ENCODE measurements at places on chromosomes 2 and 18.

- no peak for DNase-seq
Measured at GRCh38 chr2:236162031-236162845, 5.9 kb downstream of the GBX2 start.

DNA sequence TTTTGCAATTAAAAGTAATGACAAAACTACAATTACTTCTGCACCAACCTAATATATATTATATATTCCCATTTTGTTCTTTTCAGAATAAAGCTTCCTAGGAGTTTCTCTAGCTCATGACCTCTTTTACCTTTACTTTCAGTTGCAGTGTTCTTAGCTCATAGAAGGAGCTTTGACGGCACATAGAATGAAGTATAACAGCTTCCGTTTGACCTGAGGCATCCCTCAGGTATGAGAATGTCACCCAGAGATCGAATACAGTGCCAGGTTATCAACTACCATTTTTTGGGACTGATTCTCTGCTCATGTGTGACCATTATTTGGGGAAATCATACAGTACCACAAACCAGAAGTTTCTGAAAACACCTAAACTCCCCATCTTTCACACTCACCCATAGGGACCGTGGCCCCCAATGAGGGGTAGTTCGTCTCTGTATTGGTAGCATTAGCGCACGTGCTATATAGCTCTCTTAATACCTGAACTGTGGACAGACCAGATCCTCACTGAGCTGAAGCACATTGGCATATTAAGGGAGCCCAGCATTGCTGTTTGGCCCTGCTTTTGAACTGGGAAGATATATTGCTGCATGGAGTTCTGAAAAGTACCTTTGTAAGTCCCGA lies 123.0 kb downstream of the SPTBN1 start:
- no peak for DNase-seq

DNA sequence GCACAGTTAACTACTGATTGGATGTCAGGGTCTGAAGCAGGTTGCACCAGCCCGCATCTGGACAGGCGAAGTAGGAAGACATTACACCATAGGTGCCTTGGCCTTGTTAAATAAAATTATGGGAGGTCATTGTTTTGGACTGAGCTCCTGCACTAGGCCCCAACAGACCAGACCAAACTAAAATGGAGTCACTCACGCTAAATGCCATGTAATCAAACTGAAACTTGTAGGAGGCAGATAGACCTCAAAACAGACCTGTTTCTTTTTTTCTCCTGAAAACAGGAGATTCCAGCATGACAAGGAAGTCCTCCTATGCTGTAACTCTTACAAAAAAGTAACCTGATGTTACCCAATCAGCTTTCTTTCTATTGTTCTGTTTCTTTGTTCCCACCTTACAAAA lies 15.5 kb upstream of the NFU1 start:
- DNase-seq = no peak

DNA sequence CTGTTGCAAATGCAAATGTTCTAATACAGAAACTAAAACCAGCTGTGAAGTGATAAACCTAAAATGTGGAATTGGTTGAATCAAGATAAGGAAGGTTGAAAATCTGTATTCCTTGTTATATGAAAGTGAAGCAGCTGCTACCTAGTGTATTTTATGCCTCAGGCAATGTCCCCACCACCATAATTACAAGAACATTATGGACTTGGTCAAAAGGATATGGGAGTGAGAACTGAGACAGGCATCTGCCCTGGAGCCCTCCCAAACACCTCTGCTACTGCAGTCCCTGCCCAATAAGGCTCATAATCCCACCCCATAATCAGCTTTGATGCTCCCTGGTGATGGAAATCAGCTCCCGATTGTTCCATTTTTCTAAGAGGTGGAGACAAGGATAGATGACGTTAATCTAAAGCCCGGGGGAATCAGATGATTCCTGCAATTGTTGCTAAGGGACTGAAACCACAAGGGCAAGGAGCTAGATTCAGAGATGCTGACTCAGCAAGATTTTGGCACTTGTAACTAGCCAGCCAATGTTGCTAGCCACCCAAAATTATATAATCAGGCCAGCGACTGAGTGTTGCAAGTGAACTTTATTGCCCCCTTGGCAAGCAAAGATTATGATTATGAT lies 69.5 kb downstream of the EVA1A start:
- DNase-seq = no peak

GRCh38 chr18:2075499-2075898 lies 495.8 kb downstream of the METTL4 start:
- DNase-seq = no peak

GRCh38 chr2:236872981-236873380 lies 212.7 kb upstream of the COPS8 start:
- no peak for DNase-seq

DNA sequence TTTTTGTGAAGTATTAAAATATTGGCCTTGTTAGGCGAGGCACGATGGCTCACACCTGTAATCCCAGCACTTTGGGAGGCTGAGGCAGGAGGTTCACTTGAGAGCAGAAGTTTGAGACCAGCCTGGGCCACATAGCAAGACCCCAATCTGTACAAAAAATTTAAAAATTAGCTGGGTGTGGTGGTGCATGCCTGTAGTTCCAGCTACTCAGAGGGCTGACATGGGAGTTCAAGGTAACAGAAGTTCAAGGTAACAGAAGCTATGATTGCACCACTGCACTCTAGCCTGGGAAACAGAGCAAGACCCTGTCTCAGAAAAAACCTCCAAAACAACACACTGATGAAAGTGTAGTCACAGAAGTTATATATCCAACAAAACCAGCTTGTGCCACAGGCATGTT lies 39.8 kb downstream of the IMPA2 start:
- DNase-seq = no peak

DNA sequence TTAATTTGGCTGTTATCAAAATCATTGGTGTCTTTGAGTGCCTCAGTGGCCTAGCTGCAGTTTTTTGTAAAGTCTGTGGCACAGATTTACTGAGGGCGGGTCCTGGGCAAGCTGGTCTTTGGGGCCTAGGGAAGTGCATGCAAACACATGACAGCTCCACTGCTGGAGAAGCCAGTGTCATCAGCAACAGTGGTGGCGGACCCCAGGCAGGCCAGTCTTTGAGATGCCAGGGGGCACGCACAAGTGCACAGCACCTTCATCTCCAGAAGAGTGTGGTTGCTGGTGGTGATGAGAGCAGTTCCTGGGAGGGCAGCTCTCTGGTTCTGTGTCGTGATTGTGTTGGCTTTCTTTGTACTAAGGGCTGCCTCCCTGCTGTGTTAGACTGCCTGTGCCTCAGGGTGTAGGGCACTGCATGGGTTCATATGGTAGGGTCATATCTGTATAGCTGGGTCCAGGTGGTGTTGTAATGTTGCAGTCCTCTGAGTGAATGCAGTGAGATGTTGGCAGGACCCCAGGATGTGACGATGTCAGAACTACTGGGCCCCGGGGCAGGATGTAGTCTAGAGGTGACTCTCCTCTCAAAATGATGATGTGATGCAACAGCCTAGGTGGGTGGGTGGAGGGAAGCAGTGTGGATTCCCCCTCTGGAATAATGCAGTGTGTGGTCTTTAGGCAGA lies 646.7 kb upstream of the CDH2 start:
- no peak for DNase-seq

DNA sequence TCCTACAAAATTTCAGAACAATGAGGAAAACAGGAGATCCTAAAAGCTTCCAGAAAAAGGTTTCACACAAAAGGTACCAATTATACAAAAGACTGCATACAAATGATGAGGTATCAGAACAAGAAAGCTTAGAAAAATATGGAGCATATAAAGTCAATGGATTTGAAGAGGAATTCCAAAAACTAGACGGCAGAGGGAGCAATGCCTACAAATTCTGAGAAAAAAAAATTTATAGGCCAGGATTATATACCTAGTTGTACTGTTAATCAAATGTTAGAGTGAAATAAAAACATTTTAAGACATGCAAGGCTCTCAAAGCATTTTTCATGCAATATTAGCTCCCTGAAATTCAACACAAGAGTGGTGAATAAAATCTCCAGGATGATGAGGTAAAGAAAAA lies 106.2 kb downstream of the ZRANB3 start:
- no peak for DNase-seq

DNA sequence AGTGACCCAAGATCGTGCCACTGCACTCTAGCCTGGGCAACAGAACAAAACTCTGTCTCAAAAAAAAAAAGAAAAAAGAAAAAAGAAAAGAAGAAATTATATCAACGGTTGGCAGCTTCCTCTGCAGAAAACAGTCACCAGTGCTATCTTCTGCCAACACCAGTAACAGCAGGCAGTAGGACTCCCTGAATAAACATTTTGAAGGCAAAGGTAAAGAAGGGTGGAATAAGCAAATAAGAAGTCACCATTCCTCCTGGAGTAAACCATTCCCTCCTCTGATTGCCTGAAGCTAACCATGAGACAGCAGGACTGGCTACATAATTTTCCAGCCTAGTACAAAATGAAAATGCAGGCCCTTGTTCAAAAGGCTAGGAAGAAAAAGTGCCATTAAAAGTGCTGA lies 9.0 kb upstream of the RNF103 start:
- DNase-seq = no peak

GRCh38 chr2:182359027-182359989 lies 67.5 kb downstream of the PDE1A start:
- no peak for DNase-seq

GRCh38 chr2:226831266-226831665 lies 4.6 kb upstream of the RHBDD1 start:
- no peak for DNase-seq

GRCh38 chr2:16680781-16681180 lies 15.1 kb upstream of the CYRIA start:
- no peak for DNase-seq

DNA sequence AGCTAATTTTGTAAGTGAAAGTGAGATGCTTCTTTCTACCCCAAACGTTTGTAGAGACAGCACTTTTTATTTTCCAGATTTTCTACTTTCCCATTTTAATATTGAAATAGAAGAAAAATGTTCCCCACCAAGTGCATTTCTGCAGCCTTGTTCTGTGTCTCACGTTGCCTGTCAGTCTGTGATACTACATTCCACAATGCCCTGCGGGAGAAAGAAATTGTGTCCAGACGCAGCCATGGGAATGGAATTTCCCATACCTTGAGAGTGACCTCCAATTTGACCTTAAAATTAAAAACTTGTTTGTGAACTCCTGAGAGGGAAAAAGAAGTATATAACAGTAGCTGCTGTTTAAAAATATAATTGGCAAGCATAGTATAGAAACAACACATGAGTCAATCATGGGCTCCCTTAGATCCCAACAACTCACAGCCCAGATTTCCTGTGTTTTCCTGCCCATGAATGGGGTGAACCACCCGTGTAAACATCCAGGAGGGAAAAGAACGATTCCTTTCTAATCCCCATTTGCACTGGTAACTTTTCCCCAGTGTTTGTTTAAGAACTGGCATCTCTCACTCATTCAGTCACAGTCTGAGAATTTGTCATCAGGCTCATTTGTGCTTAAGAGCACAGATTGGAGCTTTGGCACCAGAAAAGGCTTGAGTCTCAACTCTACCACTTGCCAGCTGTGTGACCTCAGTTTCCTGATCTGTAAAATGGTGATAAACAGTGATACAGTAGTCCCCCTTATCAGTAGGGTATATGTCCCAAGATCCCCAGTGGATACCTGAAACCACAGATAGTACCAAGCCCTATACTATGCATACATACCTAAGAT lies 166.1 kb upstream of the ZNF521 start:
- no peak for DNase-seq

DNA sequence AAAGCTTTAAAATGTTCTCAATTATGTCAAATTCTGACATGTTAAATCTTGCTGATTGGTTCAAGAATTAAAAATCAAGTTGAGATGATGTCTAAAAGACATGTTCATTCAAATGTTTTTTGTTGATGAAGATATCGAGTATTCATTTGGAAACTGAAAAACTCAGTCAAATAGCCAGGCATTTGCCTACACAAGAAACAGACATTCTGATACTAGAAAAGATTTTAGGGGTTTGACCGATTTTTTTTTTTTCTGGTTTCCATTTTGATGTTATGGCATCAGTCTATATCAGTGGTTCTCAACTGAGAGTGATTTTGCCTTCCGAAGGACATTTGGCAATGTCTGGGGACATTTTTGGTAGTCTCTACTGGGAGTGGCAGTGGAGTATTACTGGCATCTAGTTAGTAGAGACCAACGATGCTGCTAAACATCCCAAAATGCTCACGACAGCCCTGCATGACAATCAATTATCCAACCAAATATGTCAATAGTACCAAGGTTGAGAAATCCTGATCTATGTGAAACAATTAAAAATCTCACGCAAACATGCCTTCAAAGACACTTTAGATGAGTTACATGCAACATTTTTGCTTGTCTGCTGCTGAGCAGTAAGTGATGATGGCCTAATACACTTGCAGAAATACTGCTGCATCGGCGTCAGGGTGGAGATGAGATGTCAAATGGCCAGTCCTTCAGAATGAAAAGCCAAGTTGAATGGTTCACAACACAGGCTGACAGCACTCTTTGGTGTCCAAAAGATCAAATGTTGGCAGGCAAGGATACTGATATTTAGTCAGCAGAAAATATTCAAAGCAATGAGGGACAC lies 12.5 kb downstream of the RASGRP3 start:
- no peak for DNase-seq

Measured in thoracic aorta (tissue), 2 donors.